ENCODE measurements at places on chromosomes 4 and X.
A peak's percentile ranks its signal among the peaks of the same experiment; 100 is the strongest.

GRCh38 chr4:126630230-126630629 is 1002.5 kb upstream of the INTU start:
- no peak for DNase-seq

DNA sequence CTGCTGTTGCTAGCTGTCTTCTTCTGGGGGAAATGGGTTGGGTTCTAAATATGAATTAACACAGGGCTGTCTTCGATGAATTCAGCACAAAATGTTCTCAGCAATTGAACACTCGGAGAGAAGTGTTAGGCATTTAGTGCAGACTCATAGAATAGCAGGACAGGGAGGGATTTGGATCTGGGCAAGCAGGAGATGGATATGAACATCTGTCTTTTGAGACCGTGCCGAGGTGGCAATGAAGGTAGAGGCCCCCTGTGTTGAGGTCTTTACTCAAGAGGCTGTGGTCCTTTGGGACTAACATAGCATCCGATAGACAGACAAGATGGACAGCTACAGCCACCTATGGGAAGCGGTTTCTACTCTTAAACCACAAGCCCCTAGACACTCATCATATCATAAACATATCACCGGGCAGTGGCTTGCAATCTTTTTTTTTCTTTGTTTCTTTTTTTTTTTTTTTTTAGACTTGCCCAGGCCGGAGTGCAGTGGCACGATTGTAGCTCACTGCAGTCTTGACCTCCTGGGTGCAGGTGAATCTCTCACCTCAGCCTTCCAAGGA is 6.7 kb downstream of the CD99 start:
- DNase-seq = no peak

GRCh38 chr4:128241425-128241913 is 46.1 kb downstream of the PGRMC2 start:
- DNase-seq = peak; percentile 38

GRCh38 chr4:24622146-24622834 is 37.9 kb upstream of the DHX15 start:
- no peak for DNase-seq

DNA sequence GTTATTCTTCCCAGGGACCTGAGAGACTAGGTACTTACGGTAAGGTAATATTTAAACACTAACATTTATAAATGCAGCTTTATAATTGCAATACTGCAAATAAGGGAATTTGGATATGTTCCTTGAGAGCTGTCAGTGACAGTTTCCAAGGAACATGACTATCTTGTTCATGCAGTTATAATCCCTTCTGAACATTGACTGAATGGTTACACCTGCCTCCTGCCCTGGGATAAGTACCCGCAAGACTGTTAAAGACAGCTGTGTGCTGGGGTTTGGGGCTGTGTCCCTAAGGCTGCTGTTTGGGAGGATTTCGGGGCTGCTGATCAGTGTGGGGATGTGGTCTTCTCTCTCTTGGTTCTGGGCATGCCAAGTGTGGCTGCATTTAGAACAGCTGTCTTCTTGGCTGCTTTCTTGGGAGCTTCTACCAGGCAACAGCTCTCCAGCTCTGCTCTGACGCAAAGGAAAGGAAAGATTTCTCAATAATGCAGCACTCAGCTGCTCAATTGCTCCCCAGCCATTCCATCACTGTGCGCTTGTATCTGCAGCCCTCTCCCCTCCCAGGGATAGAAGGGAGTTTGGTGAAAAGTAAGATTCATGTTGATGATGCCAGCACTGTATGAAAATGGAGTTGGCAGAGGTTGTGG is 298.8 kb upstream of the TAPT1 start:
- no peak for DNase-seq

- no peak for DNase-seq
Observed at GRCh38 chr4:4693258-4693657, 151.4 kb upstream of the STX18 start.

DNA sequence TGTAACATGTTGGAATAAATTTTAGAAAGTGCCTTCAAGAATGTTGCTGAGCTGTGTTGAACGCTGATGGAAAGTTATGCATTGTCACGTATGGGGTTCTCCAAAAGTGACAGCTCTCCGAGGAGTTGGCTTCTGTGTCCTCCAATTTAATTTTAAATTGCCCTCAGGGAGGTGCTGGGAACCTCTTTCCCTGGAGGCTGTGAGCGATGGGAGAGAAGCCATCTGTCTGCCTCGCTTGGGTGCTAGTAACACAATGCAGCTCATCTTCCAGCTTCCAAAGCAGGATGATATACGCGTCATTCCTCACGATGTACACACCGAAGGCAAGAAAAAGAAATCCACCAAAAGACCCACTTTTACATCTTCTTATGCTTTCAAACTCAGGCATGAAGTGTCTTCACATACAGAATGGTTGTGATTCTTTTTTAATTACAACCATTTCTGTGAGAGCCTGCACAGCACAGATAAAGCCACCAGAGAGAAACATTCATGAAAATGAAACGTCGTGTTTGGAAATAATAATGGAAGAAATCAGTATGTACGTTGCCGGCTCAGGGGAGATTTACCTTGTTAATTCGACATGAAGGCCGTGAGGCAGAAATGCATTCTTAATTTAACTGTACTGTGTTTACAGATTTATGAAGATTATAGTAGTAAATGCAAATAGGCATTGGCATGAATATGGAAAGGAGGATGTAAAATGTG is 218.9 kb downstream of the ASMT start:
- DNase-seq = no peak

- DNase-seq = no peak
Observed at GRCh38 chrX:24405959-24406358, 45.5 kb downstream of the SUPT20HL1 start.

GRCh38 chr4:164892018-164892417 is 15.0 kb downstream of the APELA start:
- no peak for DNase-seq

DNA sequence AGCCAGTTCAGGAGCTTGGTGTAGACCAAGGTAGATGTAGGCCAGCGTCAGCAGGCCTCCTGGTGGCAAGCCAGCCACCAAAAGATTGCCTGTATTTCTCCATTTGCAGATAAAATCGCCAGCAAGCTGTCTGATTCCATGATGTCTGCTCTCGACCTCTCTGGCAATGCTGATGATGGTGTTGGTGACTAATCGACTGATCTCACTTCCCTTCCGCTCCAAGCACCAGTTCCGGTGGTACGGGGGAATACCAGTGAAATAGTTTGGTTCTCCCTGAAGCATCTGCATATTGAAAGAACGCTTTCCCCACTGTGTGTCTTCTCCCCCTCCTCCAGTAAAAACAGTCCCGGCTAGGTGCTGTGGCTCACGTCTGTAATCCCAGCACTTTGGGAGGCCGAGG is 30.4 kb downstream of the GNL3L start:
- DNase-seq = no peak

GRCh38 chrX:9471571-9471985 is 6.7 kb downstream of the TBL1X start:
- DNase-seq = no peak

- no peak for DNase-seq
Observed at GRCh38 chrX:69024931-69025330, 140.3 kb downstream of the PJA1 start.

DNA sequence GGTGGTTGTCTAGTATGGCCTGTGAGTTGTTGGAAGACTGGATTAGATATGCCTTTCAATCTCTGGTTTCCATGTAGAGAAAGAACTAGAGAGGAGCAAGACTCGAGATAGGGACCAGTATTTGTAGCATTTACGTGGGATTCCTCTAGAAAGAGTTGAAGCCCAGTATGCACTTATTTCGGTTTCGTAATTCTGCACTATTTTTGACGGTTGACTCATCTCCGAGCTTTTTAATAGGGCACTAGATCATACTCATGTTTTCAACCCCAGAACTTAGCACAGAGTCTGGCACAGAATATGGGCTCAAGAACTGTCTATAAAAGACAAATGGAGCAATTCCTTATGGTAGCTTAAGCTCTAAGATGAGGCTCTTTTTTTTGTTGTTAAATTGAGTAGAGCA is 15.7 kb downstream of the HELT start:
- no peak for DNase-seq

- DNase-seq = no peak
Observed at GRCh38 chr4:169132561-169133305, 122.7 kb upstream of the CBR4 start.

DNA sequence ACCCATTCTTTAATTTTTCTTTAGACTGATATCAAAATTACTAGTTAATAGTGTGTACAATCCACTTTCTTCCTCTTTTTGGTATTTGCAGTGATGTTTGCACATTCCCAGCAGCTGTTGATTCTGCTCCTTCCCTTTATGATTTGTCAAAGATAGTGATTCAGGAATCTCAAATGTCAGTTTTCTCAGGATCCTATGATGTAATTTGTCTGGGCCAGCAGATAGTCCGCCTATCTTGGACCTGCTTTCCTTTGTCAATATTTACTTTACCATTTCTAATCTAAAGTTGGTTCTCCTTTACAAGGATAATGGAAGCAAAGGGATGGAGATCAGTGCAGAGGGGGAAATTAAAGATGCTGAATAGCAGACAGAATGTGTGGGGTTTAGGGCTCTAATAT is 122.1 kb downstream of the REELD1 start:
- DNase-seq = no peak

DNA sequence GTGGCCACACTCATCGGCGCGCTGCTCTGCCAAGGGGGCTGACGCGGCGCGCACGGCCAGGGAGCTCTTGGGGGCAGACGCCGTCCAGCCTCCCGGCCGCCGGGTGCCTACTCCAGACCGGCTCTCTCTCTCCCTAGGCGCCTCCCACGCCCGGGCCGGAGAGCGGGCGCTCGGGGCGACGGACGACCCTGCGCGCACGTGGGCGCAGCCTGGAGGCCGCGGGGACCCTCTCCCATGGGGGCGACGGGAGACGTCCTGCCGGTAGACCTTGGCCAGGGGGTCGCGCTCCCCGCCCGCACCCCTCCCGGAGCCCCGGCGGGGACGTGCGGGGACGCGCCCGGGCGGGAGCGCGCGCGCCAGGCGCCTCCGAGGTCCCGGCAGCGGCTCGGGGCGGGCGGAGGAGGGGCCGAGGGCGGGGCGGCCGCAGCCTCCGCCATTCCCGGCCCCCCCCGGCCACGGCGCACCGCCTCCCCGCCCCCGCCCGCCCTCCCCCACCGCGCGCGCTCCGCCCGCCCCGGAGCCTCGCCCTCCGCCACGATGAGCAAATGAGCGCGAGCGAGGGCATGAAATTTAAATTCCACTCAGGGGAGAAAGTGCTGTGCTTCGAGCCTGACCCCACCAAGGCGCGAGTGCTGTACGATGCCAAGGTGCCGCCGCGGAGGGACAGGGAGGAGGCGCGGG is at the start of gene MSL3:
TSS of gene MSL3 (plus strand) at position 519 of the 681 bp plus-strand sequence. CDS start at position 546, 27 bp downstream.
- DNase-seq = no peak

DNA sequence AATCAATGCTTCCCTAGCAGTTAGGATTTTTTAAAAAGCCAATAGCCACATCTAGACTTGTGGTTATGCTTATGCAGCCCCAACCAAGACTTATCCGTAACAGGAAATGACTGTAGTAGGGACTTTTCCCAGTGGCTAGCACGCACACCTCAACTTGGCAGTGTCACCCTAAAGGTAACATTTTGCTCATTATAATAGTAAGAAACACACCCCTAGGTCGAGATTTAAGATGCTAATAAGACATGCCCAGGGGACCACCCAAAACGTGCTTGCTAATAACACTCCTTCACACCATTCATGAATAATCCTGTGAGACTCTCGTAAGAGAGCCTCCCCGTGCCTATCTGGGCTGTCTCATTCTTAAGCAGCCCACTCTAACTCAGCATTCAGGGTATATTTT is 195.3 kb downstream of the CHIC1 start:
- no peak for DNase-seq

GRCh38 chr4:8227201-8227770 is 28.2 kb downstream of the SH3TC1 start:
- DNase-seq = no peak

GRCh38 chr4:152014280-152014679 is 253.5 kb upstream of the GATB start:
- DNase-seq = no peak

DNA sequence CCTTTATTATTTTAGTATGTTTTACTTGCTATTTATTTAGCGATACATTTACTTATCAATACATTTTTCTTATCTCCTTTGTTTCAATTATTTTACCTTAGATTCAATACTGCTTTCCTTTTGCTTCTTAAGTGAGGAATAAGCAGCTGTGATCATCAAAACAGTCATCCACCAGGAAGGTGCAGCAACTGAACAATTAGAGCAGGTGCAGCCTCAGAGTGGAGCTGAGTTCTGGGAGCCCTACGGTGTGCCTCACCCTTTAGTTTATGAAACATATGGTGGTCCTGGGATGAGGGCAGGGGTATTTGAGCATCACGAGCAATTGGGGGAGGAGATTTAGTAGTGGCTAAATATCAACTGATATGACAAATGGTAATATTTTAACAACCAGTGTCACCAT is 111.0 kb downstream of the FRYL start:
- no peak for DNase-seq

GRCh38 chrX:131068945-131069719 is 11.0 kb downstream of the ARHGAP36 start:
- no peak for DNase-seq

DNA sequence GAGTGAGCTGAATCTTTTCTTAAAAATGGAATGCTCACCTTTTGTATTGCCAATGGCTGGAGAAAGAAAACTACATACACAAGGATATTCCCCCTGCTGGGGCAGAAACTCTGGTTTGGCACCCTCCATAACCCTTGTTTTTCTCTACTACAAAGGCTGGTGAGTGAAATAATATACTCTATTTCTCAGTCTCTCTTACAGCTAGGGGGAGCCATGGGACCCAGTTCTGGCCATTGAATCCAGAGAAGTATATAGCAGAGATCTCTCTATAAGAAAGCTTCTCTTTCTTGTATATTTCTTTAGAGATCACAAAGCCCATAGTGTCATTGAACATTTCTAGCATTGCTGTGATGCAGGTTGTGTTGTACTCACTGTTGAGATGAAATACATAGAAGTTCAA is 49.8 kb downstream of the SMPX start:
- DNase-seq = no peak

DNA sequence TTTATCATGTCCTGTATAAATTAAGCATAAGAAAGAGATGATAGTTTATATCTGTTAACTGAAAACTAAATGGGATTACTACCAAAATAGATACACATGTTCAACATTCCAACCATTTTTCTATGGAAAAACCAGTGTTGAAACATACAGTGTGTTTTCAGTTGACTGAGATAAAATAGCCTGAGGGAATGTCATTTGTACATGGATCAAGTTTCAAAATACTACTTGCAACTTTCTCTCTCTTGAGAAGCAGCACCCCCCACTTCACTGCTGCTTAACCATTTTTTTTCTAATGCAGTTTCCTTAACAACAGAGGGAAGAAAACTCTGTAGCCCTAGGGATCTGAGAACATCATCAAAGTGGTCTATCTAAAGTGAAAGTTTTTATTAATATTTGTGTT is 70.8 kb downstream of the NPNT start:
- no peak for DNase-seq

DNA sequence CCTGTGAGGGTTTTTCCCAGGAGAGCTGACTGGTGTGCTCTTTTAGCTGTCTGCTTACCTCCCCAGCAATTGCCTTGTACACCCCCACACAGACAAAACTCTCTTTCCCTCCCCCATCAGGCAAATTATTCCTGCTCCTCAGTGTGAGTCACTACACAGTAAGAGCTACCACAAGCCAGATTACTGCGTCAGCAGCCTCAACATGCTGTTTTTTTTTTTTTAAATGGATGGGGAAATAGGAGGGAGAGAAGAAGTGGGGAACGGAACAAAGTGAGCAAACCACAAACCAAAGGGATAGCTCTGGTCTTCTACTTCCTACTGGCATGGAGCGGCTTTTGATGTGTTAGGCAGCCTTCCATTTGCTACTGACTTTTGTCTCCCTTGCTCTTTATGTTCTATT is 107.5 kb upstream of the ACSL4 start:
- DNase-seq = no peak

GRCh38 chr4:22356987-22357596 is 158.8 kb downstream of the ADGRA3 start:
- DNase-seq = no peak

GRCh38 chr4:106258145-106259045 is 57.6 kb downstream of the TBCK start:
- DNase-seq = no peak

Data from GOT3 (cell line).